ENCODE measurements at places on chromosomes 5 and 9.

DNA sequence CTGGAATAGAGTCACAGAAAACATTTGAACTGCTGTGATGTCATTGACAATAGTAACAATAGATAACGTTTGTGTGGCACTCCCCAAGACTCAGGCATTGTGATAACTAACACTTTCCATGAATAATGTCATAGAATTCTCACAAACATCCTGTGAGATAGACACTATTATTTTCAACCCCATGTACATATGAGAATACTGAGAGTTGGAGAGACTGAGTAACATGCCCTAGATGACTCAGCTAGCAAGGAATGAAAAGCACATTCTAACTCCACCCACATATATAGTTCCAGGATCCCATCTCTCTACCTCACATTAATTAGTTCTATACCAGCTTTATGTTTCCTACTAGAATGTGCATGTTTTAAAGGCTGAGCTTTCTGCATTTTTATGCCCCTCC lies 71.4 kb downstream of the ASTN2 start:
- no peak for DNase-seq

DNA sequence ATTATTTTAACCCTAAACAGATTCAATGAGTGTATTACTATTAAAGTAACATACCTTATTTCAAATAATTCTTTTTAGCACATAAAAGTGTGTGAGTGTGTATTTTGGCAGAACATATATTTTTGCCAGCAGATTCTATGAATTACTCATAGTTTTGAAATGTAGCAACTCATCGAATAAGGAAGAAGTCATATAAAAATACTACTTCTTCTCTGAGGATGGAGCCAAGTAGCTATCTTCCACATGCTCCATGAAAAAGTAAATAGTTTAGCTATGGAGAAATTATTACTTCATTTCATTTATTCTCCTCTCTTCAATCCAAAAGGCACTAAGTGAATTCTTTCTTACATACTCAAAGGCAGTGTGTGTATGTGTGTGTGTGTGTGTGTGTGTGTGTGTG lies 1090.4 kb upstream of the CDH6 start:
- no peak for DNase-seq

- no peak for DNase-seq
These were observed 74.2 kb downstream of the TSPAN17 start for GRCh38 chr5:176721509-176721908.

DNA sequence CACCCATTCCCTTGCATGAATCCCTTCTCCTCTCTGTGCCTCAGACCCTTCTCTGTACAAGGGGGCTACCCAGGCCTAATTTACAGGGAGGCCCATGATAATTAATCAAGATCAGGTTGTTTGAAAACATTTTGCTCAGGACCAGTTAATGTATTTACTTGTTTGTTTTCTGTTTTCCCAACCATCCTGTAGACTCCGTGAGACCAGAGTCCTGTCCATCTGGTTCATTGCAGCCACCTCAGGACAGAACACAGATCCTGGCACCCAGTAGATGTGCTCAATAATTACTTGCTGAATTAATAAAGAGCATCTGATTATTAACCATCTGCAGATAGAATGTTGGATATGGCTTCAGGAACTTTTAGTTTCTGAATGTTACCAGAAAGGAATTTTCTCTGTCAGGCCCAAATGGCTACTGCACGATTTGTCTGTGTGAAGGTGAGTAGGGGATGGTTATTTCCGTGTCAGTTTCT lies 27.3 kb downstream of the FOXI1 start:
- DNase-seq, result no peak

GRCh38 chr5:83900306-83900705 lies 179.7 kb upstream of the HAPLN1 start:
- DNase-seq, result no peak

Measured in activated CD8-positive, alpha-beta memory T cell treated with anti-CD3 and anti-CD28 coated beads, Interleukin-2, amount 50 U/mL, for 4 hours (primary cell).